ENCODE measurements at places on chromosomes 7 and 10.

DNA sequence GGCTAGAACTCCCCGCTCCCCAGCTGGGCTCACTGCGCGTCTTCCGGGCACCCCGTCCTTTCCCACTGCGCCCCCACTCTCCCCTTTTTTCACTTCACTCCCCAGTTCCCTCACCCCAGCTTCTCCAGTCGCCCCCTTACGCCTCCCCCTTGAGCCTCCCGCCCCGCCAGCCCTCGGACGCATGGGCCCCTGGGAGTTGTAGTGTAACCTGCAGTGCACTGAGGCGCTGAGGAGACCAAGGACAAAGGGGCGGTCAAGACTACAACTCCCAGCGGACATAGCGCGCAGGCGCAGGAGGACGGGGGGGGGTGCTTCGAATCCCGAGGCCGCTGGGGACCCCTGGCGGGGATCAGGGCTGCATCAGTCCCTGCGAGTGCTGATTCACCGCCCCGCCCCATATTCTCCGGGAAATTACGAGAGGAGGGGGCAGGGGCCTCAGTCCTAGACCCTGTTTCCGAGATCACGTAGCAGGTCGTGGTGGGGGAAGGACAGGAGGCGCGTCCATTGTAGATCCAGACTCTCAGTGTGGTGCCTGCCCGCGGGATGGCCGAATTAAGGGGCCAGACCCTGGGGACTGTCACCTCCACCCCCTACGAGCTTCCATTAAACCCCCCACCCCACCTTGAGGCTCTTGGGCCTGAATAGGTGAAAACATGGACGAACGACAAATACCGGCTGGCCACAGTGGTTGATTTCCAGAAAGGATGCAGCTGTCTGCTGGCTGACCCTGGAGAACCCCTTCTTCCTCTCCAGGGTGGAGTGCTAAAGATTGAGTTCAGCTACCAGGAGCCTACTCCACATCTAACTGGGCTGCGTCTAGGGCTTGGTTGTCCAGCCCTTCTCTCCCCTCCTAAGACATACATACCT lies 553 bp upstream of the YWHAG start:
- peak; percentile 97 for DNase-seq

DNA sequence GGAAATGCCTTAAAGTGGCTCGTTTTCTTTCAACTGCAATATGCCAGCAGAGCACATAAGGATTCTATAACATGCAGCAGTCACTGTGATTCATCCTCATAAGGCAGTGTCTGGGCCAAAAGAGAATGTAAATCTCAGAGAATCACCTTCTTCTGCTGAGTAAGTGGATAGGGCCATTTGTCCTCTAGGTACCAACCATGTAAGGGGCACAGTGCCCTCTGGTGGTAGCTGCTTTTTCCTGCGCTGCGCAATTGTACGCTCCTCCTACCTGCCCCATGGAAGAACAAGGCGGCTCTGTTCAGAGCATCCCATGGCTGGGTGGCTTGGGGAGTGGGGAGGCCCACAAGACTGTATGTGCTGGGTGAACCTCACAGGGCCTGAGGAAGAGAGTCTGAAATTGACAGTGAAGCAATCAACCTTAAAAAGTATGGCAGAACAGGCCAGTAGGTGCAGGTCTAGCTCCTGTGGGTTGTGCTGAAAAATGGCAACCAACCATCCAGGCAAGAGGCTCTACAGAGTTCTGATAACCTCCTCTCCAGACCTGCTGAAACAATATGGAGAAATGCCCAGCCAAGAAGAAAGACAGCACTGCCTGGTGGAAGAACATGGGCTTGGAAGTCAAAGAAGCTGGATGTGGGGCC lies 78.6 kb upstream of the C10orf90 start:
- DNase-seq, result peak; percentile 57

DNA sequence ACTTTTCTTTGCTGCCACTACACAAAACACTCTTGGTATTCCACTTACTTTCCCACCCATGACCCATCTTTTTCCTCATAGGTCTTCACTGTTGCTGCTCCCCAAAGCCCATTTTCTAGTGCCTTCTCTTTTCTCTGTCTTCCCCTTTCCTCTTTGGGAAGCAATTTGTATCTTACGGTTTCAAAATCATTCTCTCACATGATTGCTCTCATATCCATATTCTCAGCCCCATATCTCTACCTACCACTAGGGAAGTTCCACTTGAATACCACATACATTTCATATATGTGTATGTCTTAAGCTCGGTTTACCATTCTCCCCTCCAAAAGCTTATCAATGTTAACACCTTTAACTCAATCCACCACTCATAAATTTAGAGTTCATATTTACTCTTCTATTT lies 3.2 kb upstream of the UBE2D1 start:
- DNase-seq, result no peak

DNA sequence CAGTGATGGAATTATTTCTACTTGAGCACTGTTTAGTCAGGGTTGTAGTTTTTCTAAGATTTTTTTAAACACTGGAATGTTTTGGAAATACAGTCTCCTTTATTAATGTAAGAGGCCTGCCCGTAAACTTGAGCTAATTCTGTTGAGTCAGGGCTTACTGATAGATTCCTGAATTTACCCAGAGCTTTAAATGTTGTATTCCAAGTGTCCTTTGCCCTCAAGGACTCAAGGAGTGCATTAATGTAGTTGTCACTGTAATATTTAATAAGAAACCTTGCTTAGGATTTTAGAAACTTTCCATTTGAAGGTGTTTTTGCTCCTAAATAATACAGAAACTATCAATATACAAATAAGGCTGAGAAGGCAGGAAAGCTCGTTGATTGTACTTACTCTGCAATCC lies 89.2 kb downstream of the MACC1 start:
- no peak for DNase-seq

- no peak for DNase-seq
These were observed 372.3 kb upstream of the NRP1 start for GRCh38 chr10:33706746-33707145.

GRCh38 chr10:53003094-53003493 lies 230.5 kb upstream of the MBL2 start:
- DNase-seq, result no peak

GRCh38 chr10:132471125-132471451 lies 66.5 kb upstream of the INPP5A start:
- no peak for DNase-seq

GRCh38 chr7:45649560-45650346 lies 75.6 kb downstream of the ADCY1 start:
- DNase-seq, result no peak

DNA sequence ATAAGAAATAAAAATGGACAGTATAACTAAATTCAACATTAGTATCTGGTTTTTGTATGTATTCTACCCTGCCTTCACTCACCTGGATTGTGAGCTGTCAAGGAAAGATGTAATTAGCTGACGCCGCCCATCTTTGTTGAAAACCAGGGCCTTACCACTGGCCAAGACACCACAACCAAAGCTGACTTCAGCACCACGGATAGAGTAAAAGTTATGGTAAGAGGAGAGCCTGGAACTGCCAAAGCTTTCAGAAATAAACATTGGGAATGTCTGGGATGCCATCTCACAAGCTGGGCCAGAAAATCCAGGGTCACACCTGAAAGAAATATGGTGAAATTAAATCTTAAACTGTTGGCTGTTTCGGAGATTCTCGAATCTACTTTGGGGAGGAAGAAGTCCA lies 190.1 kb upstream of the SLC26A5 start:
- peak; percentile 31 for DNase-seq

DNA sequence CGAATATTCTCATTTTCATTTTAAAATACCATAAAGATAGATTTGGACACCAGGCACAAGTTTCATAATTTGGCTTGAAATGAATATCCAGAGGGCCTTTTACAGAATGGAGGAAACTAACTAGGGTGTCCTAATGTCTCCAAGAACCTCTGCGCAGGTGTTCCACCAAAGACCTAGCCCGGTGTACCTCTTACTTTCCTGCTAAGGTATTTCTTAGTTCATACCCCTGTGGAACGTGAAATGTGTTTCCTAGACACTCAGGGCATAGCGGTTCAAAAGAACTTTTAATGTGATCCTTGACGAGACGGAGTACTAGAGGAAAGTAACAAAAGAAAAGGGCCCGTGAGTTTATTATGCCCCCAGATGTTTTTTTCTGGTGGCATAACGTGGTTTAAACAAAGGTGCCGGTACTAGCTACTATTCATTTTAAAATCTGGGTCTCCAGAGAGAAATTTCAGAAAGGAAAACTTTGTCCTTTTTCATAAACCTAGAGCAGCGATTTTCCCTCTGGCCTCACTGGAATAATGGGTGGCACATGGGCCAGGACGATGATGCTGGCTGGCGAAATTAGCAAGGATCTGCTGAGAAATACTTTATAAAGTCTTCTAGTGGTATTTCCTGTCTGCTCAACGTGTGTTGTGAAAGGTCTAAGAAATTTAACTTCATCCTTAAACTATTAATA lies 1.4 kb downstream of the APBB1IP start:
- no peak for DNase-seq

- no peak for DNase-seq
These were observed 328.4 kb upstream of the C7orf33 start for GRCh38 chr7:148261996-148262688.

- no peak for DNase-seq
These were observed 20.5 kb downstream of the ITPRIP start for GRCh38 chr10:104317726-104318299.

GRCh38 chr7:154672659-154673415 lies 330.1 kb downstream of the PAXIP1 start:
- DNase-seq, result no peak

DNA sequence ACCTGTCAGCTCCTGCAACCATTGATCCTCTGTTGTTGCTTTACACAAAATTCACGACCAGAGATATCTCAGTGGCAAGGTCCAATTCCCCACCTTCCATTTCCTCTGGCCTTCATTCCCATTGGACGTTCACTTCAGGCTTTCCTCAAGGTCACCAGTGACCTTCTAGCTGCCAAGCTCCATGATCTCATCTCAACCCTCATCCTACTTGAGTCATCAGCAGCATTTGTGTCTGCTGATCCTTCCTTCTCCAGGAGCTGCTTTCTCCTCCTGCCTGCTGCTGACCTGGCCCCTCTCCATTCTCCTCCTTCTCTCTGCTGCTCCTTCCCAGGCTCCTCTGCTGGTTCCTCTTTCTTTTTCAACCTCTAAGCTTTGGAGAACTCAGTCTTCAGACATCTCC lies 66.2 kb upstream of the C10orf90 start:
- no peak for DNase-seq

DNA sequence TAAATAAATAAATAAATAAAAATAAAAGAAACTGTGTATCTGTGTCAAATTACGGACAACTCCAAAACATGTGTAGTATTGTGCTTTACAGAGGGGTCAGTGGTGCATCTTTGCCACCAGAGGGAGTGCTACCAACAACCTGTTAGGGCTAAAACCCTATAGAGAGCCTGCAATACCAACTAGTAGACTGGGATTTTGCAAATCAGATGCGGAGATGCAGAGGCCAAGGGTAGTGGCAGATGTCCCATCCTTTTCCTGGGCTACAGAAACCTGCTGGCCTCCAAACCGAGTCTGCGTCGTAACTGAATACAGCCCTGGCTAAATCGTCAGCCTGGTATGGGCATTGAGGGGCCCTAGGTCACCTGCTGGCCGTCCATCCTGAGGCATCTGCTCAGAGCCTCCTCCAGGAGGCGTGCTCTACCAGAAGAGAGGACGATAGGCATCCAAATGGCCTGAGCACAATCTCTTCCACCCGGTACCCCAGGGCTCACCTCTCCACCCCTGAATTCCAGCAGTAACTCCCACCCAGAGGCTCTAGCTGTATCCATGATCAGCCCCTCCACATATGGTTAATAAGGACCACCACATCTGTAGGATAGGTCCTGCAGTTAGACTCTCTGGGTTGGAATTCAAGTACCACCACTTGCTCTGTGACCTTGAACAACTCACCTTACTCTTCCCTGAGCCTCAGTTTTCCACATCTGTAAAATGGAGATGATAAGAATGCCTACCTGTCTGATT lies 6.2 kb upstream of the RRP12 start:
- DNase-seq, result peak; percentile 78

- DNase-seq, result peak; percentile 7
These were observed 4.7 kb upstream of the EBF3 start for GRCh38 chr10:129968853-129969183.

DNA sequence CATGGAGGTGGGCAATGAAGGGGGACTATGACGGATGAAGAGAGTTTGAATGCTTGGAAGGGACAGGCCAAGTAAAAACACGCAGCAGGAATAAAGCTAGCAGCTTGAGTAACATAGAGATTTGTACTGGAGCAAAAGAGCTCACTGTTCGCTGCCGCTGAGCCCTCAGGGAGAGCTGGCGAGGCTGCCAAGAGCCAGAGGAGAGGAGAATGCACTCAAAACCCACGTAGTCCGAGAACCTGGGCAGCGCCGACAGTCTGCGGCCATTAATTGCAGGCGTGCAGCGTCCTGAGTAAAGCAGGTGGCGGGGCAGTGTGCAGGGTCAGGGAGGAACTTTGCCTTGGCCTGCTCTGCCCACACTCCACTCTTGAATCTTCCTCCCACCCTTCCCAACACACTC lies 68.2 kb downstream of the SLC37A3 start:
- no peak for DNase-seq

DNA sequence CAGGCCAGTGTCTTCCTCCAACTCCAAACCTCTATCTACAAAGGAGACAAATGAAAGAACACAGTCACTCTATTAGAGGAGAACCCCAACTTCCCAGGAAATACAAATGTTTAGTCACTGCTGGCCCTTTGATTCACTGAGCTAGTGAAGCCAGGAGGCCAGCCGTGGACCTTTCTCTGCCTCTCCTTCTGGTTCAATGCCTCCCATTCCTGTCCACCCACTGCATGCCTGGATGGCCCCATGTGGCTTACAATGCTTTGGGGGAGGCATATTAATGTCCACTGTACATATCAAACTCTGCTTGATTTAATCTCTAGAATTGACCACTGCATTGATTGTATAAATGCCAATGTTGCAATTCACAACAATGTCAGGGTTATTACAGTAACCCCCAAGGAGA lies 687.3 kb downstream of the KCNMA1 start:
- no peak for DNase-seq

- DNase-seq, result no peak
These were observed 205.2 kb downstream of the GRM8 start for GRCh38 chr7:127047521-127047920.

DNA sequence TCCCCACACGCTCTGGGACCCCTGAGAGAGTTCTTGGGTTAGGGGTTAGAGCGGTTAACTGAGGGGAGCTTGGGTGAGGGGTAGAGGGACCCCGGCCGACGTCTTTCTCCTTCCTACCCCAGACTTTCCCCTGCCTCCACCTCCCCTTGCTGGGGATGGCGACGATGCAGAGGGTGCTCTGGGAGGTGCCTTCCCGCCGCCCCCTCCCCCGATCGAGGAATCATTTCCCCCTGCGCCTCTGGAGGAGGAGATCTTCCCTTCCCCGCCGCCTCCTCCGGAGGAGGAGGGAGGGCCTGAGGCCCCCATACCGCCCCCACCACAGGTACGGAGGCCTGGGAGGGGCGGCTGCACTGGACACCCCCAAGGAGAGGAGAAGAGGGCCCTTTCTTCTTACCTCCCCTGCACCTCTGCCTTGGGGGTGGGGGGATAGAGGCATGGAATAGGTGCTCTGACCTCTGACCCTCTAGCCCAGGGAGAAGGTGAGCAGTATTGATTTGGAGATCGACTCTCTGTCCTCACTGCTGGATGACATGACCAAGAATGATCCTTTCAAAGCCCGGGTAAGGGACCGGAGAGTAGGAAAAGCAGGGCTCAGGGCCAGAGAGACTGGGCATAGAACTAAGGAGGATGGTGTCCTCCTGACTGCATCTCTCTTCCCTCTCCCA lies 1.1 kb downstream of the ZYX start:
- no peak for DNase-seq

GRCh38 chr7:31102151-31102972 lies 50.3 kb downstream of the ADCYAP1R1 start:
- no peak for DNase-seq

- DNase-seq, result no peak
These were observed 6.1 kb downstream of the STK32C start for GRCh38 chr10:132301371-132302330.

- DNase-seq, result no peak
These were observed 35.8 kb downstream of the AIFM2 start for GRCh38 chr10:70096705-70097420.
